ELF-1 (cell line): ENCODE measurements at places on chromosomes 11 and 22.

DNA sequence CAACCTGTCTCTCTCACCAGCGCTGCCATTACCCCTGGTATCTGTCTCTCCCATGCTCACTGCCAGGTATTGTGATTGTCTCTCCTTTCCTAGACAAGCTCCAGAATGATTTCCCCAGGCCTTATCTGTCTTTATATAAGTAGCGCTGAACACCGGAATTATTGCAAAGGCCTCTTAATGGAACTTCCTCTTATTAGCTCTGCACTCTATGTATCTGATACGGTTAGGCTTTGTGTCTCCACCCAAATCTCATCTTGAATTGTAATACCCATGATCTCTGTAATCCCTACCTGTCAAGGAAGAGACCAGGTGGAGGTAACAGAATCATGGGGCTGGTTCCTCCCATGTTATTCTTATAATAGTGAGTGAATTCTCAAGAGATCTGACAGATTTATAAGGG, 39.3 kb downstream of the DDI1 start:
- DNase-seq = no peak

DNA sequence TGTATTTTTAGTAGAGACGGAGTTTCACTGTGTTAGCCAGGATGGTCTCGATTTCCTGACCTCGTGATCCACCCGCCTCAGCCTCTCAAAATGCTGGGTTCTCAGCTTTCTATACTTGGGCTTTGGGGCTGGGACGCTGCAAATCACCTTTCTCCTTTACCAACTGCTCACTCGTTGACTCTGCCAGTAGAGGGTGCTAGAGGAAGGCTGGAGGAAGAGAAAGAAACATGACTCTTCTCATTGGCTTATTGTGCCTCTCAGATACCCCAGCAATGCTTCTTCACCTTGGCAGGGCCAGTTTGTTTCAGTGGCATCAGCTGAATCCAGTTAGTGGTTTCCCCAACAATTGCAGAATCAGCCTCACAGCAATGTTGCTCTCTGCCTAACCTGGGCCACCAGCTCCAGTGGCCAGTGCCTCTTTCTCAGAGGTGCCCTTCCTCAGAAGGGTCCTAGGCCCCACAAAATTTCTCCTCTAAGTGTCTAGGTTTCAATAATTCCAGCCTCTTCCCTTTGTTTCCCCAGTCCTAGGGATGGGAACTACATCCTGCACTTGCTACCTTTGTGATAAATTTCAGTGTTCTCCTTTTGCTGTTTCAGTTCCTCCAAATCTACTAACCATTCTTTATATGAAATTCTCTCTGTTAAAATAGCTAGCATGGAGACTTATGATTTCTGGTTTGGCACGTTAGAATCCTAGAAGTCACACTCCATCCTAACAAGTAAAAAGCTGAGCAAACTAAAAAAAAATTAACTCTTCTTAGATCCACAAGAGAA, 71.5 kb upstream of the VSTM5 start:
- peak; percentile 82 for DNase-seq

DNA sequence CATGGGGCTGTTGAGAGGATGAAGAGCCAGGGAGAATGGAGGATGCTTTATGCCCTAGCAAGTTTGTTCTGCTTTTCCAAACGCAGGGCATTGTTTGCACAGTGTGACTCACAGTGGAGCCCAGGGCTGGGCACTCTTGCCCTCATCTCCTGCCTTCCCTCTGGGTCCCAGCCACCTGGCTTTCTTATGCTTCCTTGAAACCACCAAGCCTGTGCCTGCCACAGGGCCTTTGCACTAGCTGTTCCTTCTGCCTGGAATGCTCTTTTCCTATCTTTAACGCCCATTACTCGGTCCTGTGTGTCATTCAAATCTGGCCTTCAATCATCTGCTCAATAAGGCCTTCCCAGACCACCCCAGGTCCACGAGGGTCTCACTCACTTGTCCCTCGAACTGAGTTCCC, 46.9 kb upstream of the RFPL3 start:
- DNase-seq = no peak

DNA sequence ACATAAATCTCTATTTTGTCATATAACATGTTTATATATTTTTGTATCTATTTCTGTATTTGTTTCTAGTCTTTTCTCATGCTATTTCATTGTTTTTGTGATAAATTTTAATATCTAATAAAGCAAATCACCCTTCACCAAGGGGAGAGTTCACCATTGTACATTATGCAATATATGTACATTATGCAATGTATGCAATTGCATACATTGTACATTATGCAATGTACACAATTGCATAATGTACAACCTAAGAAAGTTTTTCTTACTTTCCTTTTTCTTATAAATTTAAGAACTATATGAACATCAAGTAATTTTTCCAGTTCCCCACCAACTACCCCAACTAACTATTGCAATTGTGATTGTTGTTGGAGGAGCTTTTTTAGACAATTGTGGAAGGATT, 44.1 kb upstream of the GLYATL2 start:
- no peak for DNase-seq

- no peak for DNase-seq
Observed at GRCh38 chr22:45882881-45883810, 93.8 kb downstream of the WNT7B start.

DNA sequence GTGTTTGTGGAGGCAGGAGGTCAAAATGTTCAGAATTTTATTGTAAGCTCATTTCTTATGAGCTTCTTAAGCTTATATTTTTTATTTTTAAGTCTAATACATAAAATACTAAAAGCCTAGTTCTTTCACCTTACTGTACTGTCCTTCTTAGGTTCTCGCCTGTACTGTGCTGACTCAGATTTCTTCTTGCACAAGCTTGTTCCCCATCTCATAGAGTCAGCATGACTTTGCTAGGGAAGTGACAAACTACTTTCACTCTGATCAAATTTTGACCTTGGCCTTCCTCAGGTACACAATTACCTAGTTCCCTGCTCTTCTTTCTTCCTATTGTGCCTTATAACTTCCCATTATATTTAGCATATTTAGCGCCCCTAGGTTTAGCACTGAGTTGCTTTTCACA, 81.5 kb downstream of the STK33 start:
- no peak for DNase-seq

GRCh38 chr22:50606946-50607658, 6.5 kb downstream of the MAPK8IP2 start:
- DNase-seq = no peak

- peak; percentile 73 for DNase-seq
Observed at GRCh38 chr11:66119348-66120133, 49.5 kb downstream of the PACS1 start.

DNA sequence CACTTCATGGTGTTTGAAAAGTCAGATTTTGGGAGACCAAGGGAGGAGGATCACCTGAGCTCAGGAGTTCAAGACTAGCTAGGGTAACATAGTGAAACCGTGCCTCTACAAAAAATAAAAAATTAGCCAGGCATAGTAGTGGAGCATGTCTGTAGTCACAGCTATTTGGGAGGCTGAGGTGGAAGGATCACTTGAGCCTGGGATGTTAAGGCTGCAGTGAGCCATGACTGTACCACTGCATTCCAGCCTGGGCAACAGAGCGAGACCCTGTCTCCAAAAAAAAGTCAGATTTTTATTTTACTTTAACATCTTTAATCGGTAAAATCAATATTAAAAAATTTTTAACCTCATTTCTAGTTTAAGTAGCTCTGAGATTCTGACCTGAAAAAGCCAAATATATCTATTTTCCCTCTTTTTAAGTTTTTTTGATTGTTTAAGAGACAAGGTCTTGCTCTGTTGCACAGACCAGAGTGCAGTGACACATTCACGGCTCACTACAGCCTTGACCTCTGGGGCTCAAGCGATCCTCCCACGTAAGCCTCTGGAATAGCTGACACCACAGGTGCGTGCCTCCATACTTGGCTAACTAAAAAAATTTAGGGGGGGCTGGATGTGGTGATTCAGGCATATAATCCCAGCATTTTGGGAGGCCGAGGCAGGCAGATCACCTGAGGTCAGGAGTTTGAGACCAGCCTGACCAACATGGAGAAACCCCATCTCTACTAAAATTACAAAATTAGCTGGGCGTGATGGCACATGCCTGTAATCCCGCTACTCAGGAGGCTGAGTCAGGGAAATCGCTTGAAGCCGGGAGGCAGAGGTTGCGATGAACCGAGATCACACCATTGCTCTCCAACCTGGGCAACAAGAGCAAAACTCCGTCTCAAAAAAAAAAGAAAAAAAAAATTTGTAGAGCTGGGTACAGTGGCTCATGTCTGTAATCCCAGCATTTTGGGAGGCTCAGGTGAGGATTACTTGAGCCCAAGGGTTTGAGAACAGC, 48.4 kb downstream of the SFI1 start:
- no peak for DNase-seq

- no peak for DNase-seq
Observed at GRCh38 chr11:124896821-124897391, 759 bp downstream of the ROBO4 start.

GRCh38 chr11:74014880-74015279, 6.0 kb upstream of the UCP3 start:
- DNase-seq = no peak

GRCh38 chr11:71119656-71120269, 132.6 kb downstream of the SHANK2 start:
- no peak for DNase-seq

DNA sequence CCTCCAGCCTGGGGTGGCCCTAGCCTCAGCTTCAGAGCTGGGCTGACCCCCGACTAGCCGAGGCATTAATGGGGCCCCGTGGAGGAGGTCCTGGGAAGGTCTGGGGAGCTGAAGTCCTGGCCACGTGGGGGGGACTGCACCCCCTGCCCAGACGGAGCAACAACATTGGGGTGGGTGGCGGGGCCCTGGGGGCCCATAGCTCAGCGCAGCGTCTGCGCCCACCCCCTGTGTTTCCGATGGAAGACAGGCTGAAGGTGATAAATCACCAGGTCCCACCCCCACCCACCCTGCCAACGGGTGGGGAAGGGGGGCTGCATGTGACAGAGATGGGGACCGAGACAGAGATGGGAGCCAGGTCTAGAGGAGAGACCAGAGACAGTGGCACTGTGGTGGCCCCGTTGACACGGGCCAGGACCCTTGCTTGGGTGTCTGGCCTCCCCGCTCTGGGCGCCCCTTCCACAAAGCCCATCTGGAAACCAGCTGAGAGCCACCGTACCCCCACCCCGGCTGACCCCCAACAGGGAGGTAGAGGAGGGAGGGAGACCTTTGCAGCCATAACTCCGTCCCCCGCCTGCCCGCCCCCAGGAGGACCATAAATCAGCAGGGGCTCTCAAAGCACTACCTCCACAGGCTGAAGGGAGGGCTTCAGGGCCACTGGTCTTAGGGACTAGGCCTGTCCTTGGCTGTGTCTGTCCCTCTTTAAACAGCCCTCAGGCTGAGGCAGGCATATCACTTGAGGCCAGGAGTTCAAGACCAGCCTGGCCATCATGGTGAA, 8.2 kb downstream of the GP1BB start:
- no peak for DNase-seq

- DNase-seq = peak; percentile 91
Observed at GRCh38 chr11:64181506-64182411, 4.2 kb upstream of the STIP1 start.

- no peak for DNase-seq
Observed at GRCh38 chr11:2185324-2186085, 13.9 kb upstream of the TH start.

- DNase-seq = peak; percentile 72
Observed at GRCh38 chr22:17896586-17896985, 122.3 kb upstream of the BID start.

GRCh38 chr11:93986716-93987115, 34.4 kb upstream of the HEPHL1 start:
- no peak for DNase-seq
